ENCODE measurements at places on chromosomes 2 and 18.

DNA sequence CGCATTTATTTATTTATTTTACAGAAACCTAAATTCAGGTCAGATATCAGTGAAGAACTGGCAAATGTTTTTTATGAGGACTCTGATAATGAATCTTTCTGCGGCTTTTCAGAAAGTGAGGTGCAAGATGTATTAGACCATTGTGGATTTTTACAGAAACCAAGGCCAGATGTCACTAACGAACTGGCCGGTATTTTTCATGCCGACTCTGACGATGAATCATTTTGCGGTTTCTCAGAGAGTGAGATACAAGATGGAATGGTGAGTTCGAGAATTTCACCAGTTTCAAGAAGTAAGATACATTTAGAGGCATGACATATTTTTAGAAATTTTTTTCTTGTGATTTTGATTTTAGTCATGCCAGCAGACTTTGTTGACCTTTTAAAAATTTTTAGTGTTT, 4.6 kb downstream of the CDCA7 start:
- no peak for DNase-seq

DNA sequence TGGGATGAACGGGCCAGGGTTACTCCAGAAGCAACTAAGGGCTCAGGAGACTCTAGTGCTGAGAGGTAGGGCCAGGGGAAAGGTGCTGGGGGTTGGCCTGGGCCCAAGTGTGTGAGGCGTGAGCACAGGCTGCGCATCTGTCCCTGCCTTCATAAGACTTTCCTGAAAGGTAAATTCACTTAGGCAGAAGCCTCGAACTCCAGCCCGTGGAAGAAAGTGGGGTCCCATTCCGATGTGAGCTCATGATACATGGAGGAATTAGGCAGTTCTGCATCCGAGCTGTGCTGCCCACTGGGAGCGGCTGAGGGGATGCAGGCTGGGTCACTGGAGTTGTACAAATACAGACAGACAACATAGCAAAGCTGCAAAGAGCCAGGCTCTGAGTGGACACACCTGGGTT, 16.2 kb downstream of the PARD6G start:
- no peak for DNase-seq

GRCh38 chr18:57856557-57857280, 53.6 kb upstream of the ATP8B1 start:
- DNase-seq: no peak

DNA sequence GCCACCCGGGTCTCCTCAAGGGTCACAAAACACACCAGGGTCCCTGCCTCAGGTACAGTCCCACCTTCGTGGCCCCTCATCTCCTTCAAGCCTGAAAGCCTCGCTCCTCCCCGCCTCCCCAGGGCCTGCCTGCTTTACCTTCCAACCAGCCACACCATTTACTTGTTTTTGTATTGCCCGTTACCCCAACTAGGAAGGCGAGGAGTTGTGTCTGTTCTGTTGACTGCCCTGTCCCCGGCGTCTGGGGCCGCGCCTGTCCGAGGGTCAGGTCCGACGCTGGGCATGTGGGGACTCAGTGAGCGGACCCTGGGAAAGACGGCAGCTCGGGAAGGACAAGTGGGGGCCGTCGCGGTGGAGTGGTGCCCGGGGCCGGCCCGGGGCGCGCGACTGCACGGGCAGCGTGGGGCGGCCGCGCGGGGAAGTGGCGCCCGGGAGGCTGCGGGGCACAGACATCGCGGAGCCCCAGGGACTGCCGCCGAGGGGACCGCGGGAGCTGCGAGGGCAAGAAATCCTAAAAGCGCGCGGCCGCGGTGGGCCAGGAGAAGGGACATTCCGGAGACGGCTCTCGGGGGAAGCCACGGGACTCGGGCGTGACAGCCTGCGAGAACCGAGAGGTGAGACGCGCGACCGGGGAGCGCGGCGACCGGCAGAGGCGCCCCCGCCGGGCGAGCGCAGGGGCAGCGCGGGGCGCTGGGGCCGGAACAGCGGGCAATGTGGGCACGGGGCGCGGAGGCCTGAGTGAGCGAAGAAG, 797 bp upstream of the GRHL1 start:
- DNase-seq: peak; percentile 33

GRCh38 chr2:109059474-109060165, 69.4 kb upstream of the SH3RF3 start:
- DNase-seq: no peak

DNA sequence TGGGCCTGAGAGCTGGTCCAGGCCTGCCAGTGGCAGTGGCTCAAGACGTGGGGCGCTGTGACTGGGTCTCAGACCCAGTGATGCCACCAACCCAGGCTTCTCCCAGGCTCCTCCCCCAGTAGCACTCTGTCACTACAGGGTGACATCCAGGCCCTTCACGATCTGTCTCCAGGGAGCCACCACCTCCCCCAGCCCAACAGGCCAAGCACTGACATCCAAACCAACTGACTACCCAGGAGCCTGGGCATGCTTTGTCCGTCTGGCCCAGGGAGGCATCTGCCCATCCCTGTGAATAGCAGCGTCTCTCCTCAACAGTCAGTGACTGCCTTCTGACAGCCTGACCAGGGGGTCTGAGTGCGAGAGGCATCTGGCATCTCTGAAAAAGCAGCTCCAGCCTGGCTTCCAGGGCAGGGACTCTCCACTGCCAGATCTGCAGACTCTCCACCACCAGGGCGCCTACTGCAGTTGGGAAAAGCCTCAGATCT, 13.0 kb downstream of the TEX44 start:
- DNase-seq: no peak

DNA sequence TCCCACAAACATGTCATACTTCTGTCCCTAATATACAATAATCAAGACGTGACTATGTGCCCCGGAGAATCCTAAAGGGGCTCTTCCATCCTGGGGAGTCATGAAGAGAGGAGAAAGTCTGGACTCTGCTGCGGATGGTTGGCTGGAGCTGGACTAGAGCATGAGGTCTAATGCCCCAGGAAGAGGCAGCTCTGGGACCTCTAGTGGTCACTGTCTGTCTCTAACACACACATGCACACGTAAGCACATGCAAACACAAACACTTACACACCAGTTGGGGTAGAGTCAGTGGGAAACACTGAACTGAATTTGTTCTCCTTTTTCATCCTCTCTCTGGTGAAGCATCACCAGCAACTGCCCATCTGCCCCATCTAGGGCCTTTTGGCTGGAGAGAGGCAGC, 271.6 kb downstream of the TDRD15 start:
- no peak for DNase-seq

- DNase-seq: no peak
Observed at GRCh38 chr2:148172131-148172753, 151.4 kb downstream of the MBD5 start.

DNA sequence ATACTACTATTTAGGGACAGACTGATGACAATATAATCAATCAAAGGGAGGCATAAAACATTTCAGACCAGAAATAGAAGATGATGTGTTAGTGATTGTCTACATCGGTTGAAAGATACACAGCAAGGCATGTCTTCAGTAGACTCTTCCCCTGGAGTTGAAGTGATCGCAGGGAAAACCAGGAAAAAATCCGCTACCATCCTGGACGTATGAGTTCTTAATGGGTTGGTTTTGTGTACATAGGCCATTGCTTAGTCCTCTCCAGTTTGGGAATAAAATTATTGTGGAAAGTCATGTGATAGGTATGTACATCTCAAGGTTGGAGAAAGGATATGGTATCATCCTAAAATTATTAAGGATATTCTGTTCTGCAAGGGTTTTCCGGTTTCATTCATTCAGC, 4.3 kb downstream of the APCDD1 start:
- no peak for DNase-seq

GRCh38 chr2:120853306-120854013, 117.8 kb downstream of the GLI2 start:
- DNase-seq: no peak

- no peak for DNase-seq
Observed at GRCh38 chr2:219073413-219074129, 12.8 kb upstream of the IHH start.

GRCh38 chr18:48136051-48136826, 205.8 kb upstream of the SMAD2 start:
- DNase-seq: no peak

DNA sequence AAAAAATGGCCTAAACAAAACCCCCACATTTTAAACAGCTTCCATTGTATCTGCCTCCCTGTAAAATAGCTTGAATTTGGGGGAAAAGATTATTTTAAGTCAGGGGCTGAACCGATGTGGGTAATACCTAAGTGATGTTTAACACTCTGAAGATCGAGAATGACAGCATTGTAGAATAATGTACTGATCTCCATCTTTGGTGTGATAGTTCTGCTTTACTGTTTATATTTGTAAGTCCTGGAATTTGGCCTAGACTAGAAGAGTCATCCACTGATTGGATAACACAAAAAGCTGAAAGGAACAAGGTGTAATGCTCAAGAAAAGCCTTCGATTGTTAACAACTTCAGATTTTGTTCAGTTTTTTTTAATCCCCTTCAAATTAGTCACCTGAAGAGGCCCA, 53.8 kb upstream of the CCDC68 start:
- no peak for DNase-seq

DNA sequence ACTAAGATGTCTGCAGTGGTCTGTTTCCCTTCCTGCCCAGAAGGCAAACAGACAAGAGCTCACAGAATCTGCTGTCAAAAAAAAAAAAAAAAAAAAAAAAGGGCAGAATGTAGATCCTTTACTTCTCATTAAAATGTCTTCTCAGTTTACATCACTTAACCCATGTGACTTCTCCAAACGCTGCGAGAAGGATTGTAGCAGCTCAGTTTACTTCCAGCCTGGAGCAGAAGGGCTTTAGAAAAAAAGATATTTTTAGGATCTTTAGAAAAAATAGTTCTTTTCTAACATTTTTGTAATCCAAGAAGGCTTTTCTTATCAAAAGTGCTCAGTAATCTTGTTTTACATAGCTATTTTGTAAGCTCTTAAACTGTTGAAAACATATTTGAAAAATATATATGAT, 425.4 kb downstream of the CNTNAP5 start:
- no peak for DNase-seq

GRCh38 chr2:70069049-70069448, 18.2 kb upstream of the PCBP1 start:
- DNase-seq: peak; percentile 57

GRCh38 chr2:233385489-233386044, 31.3 kb downstream of the DGKD start:
- DNase-seq: no peak

DNA sequence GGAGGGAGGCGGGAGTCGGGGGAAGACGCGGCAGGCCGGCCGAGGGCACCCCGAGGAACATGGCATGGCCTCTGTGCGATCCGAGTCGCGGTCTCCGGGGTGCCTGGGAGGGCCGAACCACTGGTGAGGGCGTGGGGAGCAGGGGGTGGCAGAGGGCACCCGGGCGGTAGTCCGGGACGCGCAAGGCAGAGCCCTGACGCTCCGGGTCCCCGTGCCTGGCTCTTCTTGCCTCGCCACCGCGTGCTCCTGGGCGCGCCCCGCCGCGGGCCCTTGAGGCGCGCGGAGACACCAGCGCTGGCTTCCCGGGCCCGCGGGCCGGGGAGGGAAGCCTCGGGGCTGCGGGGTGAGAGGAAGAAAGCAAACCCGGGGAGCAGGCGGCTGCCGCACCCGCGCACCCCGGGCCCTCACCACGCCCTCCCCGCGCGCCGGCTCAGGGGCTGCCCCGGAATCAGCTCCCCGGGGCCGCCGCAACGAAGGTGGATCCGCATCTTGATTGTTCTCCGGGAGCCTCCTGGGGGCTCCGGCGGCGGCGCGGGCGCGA, 4.3 kb downstream of the SOX11 start:
- no peak for DNase-seq

DNA sequence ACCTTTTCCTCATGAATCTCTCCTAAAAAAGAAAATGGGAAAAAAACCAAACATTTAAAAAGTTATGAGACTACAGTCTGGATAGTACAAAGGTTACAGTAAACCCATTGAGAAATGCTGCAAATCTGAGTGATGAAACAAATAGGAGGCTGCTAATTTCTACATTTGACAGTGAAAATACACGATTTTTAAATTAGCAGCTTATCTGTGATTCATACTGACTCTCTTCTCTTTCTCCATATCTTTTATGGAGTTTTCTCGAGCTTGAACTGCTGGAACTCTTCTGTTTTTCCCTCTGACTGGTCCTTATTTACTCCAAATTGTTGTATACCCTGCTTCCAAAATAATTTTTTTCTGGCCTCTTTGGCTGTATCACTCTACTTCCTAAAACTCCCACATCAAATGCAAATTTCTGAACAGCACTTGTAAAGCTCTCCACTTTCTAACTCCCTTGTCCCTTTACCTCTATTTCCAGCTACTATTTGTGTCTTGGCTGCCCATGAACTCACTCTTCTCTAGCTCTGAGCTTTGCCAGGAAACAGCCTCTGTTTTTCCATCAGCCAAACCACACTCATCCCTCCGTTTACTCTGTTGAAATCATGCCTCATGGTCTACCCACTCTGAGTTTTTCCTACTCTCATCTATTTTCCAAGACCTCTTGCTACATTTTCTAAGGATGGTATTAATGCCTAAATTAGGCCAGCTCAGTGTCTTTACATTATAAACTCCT, 73.7 kb downstream of the RBMS1 start:
- no peak for DNase-seq

GRCh38 chr2:46512185-46512584, 32.8 kb downstream of the TMEM247 start:
- DNase-seq: no peak

- DNase-seq: no peak
Observed at GRCh38 chr2:12857891-12858290, 141.2 kb downstream of the TRIB2 start.

GRCh38 chr2:124145982-124146381, 120.9 kb downstream of the CNTNAP5 start:
- no peak for DNase-seq

DNA sequence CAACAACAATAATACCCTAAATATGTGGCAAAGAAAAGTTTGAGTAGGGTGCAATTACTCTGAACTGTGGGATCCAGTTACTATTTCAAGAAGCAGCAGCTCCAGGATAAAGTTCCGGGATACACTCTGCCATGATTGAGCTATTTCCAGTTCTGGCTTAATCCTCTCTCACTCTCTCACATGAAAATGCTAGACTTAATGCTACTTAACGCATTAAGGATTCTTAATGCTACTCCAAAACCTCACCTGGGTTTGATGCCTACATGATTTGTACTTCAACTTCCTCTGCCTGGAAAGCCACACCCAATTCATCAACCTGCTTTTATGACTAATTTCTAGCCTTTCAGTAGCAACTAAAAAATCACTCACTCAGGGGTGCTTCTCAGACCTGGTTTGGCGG, 151.1 kb upstream of the HNMT start:
- no peak for DNase-seq

DNA sequence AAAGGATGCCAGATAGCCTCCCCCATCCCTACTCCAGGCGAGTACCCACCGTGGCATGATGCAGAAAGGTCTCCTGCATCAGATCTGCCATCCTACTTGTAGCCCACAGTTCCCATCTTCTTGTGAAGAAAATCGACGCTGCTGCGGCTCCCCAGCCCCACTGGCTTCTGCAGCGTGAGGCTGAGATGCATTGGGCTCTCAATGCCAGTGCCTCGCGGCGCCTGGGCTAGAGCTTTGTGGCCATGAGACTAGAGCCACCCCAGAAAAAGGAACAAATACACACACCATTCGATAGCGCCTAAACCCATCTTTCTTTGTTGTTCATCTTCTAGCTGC, 2.8 kb downstream of the NOL4 start:
- DNase-seq: no peak

DNA sequence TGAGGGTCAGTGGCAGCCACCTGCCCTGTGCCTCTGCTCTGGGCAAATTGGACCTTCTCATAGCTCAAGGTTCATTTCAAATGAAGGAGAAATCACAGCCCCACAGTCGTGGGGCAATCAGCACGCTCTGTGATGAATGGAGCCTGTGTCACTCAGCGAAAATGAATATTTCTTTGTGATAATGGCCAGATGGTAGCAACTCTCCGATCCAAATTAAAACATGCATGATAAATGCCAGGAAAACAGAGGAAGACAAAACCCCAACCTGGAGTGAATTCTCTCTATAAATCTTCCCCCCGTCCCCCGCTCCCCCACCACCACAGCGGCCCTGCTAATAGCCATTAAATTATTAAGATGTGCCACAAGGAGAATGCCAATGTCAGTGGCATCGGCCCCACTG, 258.4 kb downstream of the CELF4 start:
- no peak for DNase-seq

Data from activated T-helper 9 cell treated with anti-CD3 and anti-CD28 coated beads, Interleukin-2, amount 50 U/mL, for 16 hours (primary cell).